Inflammatory macrophage treated with lipopolysaccharide for 4 hours (primary cell): ENCODE measurements at places on chromosomes 13 and 19.

GRCh38 chr19:28329429-28329828, 883.5 kb downstream of the UQCRFS1 start:
- no peak for DNase-seq

- DNase-seq, result peak; percentile 23
These were observed 7.2 kb downstream of the ERFL start for GRCh38 chr19:41920882-41921576.

- no peak for DNase-seq
These were observed 719.8 kb downstream of the SLITRK1 start for GRCh38 chr13:83162493-83162892.

- DNase-seq, result peak; percentile 36
These were observed at the start of gene KCTD15 for GRCh38 chr19:33796164-33796875. Gene KCTD15 (plus strand): TSS chr19:33796870. CDS start chr19:33800455, 3,585 bp downstream.

DNA sequence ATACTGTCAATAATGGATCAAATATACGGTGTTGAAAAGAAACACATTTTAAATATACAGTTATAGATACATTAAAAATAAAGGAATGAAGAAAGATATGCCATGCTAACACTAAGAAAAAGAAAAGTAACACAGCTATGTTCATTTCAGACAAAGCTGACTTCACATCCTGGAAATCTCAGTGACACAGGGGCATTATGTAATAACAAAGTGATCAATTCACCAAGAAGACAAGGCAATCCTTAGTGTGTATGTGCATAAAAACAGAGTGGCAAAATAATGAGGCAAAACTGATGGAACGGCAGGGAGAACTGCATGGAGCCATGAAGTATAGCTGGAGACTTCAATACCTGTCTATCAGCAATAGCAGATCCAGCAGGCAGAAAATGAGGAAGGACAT, 13.1 kb downstream of the ZNF14 start:
- DNase-seq, result no peak

- no peak for DNase-seq
These were observed 10.5 kb downstream of the XRCC1 start for GRCh38 chr19:43564800-43565199.

- peak; percentile 45 for DNase-seq
These were observed 81.8 kb upstream of the RUBCNL start for GRCh38 chr13:46468570-46469463.

- DNase-seq, result peak; percentile 23
These were observed 152.5 kb downstream of the RNF17 start for GRCh38 chr13:24916464-24916863.

DNA sequence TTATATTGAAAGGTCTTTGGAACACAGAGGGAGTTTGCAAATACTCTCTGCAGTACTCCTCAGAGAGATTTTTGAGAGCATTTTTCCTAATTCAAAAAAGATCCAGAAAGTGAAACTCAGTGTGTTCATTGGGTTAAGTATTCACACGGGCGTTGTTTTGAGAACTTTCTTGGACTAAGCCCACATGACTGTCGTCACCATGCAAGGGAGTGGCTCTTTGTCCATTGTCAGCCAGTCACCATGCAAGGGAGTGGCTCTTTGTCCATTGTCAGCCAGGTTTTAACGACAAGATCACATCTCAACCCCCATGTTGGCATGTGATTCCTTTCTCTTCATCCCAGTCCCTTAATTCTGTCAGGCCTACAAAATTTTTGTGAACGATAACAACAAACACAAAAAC, 81.2 kb upstream of the STK24 start:
- no peak for DNase-seq

- DNase-seq, result no peak
These were observed 27.1 kb downstream of the ELAVL1 start for GRCh38 chr19:7978179-7978825.
